ENCODE measurements at places on chromosomes 11 and 22.

GRCh38 chr11:12241401-12241800, 131.0 kb downstream of the MICAL2 start:
- DNase-seq, result no peak

DNA sequence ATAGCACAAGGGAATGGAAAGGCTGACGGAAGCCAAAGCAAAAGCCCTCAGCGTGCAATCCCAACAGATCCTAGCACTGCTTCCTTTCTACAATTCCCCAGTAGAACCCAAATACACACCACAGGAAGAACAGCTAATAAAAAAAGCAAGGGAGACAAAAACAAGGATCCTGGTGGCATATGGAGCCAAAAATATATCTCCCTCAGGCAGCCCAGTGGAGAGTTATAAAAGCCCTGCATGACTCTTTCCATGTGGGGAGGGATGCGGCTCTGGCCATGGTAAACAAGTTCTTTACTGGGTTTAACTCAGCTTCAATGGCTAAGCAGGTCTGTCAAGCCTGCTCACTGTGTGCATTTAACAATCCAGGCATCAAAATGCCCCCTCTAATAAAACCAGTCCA, 88.1 kb downstream of the PIWIL4 start:
- no peak for DNase-seq

DNA sequence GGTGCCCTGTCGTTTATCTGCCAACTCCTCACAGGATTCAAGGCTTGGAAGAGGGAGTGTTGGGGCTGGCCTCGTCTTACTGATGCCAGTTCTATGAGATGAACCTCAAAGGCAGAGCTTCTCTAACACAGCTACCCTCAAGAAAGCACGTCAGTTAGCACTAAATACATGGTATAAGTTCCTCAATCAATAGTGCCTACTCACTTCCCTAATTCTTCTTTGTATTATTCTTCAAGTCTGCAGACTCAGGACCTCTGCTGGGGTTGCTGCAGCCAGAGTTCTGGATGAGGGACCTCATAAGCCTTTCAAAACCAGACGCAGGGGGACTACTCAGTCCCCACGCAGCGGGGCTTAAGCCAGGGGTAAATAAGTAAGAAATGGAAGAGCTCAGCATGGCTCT, 118.3 kb downstream of the VPREB1 start:
- no peak for DNase-seq

DNA sequence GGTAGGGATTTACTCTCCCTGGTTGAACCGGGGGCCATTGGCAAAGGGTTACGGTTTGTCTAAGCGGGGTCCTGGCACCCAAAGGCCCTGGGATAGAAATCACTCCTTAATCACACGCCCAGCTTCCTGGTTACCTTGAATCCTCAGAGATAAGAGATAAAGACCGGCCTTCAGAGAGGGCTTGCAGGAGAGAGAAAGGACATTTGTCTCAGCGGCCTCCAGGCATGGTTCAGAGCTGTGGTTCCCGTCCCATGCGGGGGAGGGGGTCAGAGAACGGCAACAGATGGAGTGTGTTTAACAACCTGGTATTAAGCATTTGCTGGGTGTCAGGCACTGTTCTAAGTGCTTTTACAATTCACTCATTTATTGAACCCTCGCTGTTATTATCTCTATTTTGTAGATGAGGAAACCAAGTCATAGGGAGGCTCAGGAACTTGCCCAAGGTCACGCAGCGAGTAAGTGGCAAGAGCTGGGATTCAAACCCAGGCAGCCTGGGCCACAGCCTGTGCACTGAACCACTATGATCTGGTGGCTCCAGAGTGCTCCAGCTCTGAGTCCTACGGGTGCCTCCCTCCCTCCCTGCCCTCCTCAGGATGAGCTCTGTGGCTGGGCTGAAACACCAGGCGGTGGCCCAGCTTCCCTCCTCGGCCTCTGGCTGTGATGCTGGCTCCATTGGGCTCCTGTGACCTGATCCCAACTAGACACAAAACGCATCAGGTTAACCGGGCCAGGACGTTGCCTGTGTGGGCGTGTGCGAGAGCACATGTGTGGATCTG, 18.6 kb downstream of the LRRC10B start:
- DNase-seq, result no peak

DNA sequence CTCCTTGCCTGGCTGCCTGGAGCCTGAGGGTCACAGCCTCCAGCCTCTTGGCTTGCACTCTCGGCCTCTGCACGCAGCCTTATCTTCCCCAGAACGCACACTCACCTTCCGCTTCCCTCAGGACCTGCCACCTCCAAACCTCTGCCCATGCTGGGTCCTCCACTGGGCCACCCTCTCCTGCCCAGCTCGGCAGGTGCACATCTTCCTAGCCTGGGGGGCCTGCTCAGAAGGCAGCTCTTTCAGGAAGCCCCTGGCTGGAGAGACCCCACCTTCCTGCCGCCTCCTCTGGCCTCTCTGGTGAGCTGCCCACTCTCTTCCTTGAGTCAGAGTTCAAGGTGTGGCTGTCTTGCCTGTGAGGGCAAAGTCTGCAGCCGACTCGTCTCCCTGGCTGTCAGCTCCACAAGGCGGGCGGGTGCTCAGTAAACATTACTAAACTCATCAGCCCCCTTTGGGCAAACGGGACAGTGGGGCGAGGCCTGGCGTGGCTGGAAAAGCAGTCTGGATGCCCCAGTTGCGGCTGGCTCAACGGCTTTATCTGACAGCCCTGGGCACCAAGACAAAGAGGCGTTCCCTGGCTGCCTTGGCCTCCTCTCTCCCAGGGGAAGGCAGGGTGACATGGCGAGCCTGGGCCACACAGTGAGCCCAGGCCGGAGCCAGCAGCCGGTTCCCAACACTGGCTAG, 1.7 kb upstream of the LINC01488 start:
- DNase-seq, result no peak

GRCh38 chr11:46176421-46176820, 55.2 kb upstream of the PHF21A start:
- no peak for DNase-seq

DNA sequence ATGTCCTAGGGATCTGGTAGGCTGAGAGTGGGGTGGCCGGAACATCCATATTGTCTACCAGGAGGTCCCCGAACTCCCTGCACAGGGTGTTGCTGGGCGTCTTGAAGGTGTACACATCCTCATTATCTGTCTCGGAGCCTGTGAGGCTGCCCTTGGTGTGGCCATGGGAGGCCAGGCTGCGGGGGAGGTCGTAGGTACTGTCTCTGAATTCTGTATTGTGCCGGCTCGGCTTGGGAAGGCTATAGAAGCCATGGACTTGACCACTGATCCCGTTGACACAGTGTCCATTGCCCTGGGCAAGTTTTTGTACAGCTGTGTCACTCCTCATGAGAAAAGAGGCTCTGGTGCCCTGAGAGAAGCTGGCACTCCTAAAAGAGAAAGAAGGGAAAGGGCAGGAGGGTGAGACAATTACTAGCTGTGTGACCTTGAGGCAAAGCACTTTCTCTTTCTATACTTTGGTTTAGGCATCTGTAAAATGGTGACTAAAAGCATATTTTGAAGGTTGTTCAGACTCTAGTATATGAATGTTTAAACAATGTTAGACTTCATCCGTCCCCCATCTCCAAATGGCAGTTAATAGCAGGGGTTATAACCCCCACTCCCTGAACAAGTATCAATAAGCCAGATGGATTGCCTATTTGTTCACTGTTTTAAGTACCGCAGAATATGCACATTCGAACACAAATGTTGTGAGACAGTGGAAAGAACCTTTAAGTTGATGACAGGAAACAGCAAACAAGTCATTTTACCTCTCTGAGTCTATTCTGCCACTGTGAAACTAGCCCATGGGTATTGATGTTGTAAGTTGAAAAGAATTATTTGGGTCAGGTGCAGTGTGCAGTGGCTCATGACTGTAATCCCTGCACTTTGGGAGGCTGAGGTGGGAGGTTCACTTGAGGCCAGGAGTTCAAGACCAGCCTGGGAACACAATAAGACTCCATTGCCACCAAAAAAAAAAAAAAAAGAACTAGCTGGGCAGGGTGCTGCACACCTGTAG, 38.3 kb downstream of the USP35 start:
- DNase-seq, result no peak

DNA sequence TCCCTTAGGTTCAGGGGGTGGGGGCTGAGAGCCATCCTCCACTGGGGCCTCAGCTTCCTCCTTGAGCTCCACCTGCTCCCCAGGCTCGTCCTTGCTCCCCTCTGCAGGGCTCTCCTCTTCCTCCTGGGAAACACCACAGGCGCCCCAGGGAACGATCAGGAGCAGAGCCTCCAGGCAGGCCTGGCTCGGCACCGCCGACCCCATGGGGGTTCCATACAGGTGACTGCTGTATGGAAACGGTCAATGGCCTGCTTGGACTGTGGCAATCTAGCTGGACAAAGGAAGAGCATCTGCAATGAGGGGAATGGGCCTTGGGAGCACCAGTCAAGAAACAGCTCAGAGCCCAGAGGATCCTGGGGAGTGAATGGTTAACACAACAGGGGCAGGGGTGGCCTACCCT, 7.9 kb downstream of the HYOU1 start:
- no peak for DNase-seq

DNA sequence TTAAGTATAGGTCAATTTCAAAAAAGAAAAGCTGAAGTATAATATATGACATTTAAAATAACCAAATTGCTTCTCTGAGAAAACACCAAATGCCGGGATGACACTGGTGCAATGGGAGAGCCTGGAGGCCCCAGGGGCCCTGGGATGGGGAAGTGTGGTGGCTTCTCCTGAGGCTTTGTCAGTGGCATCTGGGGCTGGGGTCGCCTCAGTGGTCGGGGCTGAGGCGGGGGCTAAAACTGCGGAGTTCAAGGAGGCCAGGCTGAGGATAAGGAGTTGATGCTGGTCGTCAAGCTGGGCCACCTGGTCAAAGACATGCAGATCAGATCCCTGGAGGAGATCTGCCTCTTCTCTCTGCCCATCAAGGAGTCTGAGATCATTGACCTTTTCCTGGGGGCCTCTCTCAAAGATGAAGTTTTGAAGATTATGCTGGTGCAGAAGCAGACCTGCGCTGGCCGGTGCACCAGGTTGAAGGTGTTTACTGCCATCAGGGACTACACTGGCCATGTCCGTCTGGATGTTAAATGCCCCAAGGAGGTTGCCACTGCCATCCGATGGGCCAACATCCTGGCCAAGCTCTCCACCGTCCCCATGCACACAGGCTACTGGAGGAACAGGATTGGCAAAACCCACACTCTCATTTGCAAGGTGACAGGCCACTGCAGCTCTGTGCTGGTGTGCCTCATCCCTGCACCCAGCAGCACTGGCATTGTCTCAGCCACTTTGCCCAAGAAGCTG, 660.1 kb upstream of the CCDC179 start:
- no peak for DNase-seq

DNA sequence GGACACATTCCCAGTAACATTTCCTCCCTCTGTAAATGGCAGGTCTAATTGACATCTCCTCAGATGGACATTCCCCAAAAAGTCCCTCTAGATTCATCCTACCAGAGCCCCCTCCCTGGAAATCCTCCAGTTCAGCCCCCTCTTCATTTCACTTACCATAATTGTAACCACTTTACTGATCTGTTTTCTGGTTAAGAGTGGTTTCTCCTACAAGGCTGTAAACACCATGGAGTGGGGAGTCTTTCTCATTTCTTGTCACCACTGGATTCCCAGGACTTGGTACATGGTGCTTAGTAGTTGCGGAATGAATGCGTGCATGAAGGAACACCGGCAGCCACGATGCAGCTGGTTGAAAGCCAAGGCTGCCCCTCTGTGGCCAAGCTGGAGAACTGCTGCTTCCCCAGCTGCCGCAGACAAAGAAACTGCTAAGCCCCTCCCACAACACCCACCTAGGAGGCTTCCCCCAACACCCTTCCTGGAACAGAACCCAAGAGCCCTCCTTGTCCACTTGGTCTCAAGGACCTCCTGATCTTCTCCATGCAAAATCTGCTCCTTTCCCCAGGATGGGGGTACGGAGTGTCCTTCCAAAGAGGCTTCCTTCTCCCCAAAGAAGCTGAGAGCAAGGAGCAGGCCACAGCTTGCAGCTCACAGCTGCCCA, 18.6 kb upstream of the SCARF2 start:
- DNase-seq, result peak; percentile 85

DNA sequence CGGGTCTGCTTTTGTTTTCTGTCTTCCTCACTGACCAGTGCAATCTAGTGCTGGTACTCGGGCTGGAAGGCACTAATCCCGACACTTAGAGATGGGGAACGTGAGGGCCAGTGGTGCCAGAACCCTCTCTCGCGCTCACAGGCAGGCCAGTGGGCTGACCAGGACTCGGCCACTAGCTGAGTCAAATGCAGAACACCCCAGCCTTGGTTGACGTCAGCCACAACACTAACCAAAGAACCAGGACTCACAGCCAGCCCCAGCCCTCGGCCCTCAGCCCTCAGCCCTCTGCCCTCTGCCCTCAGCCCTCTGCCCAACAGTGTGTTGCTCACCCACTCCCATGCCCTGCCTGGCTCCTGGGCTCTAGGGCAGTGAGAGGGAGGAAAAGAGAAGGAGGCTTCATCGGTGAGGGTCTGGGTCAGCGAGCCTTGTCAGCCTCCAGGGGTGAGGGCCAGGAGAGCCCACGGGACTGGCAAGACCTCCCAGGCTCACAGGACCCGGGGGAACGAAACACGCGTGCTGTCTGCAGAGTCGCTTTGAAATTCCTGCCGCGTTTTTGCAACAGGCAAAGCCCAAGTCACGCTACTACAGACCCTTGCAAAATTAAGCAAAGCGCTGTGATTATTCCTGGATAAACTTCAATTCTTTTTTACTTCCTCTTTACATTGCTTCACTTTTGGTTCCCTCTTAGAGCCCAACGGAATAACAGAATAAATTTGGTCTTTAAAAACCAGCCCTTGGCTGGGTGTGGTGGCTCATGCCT, 27.5 kb downstream of the KIAA0930 start:
- no peak for DNase-seq

DNA sequence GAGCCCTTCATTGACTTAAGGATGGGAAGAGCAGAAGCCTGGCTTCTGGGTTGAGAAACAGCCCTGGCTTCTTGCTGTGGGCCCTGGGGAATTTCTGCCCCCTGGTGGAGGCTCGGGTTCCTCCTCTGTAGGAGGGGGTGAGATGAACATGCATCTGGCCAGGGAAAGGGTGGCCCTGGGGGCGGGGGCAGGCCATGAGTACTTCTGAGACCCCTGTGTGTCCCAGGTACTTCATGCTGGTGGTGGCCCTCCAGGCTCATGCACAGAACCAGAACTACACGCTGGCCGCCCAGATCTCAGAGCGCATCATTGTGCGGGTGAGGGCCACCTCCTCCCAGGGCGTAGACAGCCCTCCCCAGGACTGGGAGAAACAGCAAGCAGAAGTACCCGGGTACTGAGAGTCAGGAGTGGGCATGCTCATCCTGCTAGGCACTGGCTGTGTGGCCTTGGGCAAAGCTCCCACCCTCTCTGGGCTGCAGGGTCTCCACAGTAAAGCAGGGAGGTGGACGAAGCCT, 15.8 kb downstream of the TMEM258 start:
- DNase-seq, result peak; percentile 82

DNA sequence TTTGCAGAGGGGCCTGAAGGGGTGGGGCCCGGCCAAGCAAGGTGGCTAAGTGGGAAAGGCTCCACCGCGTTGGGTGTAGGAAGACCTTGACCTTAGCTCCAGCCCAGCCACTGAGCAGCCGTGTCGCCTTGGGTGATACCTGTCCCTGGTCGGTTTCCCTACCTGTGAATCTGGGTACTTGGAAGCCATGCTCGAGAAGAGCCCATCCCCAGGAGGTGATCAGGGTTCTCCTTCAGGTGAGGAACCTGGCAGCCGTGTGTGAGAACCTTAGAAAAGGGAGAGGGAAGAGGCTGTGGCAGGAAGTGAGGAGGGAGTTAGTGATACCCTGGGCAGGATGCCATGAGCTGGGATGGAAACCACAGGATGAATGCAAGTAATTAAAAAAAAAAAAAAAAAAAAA, 21.6 kb downstream of the PPARA start:
- DNase-seq, result no peak

Data from sciatic nerve (tissue), 2 donors.